T-helper 1 cell (primary cell): ENCODE measurements at places on chromosomes 2 and 18.

GRCh38 chr2:234483568-234484251 is 13.2 kb downstream of the ARL4C start:
- peak; percentile 48 for DNase-seq

DNA sequence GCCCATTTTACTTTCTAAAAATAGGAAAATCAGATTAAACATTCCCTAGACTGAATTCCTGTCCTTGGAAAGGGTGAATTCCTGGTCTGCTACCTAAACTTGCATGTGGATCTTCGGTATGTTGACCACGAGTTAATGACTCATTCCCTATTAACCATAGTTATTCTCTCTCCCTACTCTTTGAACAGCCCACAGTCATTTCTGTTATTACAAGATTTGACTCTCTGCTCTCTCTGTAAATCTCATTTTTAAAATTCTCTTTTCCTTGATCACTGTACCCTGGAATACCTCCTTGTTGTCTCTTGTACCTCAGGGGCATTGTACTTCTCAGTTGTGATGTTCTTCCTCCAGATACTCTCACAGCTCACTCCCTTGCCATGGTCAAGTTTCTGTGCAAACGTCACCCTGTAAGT is 92.0 kb upstream of the GULP1 start:
- no peak for DNase-seq

DNA sequence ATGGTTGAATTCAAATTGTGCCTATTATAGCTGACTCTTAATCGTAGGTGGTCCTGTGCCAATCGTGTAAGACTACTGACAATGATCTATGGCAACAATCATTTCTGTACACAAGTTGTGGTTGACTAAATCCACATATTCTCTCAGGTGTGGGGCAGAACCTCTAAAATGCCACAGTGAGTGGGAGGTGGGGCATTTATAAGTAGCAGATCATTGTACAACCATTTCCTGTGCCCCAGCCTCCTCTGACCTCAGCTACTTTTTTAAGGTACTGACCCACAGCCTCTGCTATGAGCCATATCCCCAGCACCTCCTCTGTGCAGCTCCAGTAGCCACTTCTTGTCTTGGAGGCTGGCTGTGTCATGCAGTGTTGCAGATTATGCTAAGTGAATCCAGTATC is 48.6 kb upstream of the RAPH1 start:
- DNase-seq, result no peak

- DNase-seq, result no peak
These were observed 381.7 kb downstream of the NUP35 start for GRCh38 chr2:183505911-183506310.

DNA sequence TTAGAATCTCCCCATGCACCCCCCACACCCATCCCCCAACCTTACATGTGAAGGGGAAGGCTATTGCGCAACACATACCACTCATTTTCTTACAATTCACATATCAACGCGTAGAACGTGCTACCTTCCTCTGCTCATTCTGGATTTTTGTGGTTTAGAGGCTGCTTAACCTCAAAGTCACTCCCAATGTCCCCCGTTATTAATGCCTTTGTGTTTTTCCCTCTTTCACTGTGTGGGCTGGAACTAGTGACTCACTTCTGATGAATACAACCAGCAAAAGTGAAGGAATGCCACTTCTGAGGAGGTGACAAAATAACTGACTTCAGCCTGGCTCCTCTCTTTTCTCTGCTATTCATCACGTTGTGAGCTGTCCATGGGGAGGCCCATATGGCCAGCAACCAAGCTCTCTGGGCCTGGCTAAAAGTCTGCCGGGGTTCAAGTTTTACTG is 342.5 kb upstream of the NXPH2 start:
- DNase-seq, result no peak

- no peak for DNase-seq
These were observed 52.1 kb downstream of the NFATC1 start for GRCh38 chr18:79447703-79448367.

DNA sequence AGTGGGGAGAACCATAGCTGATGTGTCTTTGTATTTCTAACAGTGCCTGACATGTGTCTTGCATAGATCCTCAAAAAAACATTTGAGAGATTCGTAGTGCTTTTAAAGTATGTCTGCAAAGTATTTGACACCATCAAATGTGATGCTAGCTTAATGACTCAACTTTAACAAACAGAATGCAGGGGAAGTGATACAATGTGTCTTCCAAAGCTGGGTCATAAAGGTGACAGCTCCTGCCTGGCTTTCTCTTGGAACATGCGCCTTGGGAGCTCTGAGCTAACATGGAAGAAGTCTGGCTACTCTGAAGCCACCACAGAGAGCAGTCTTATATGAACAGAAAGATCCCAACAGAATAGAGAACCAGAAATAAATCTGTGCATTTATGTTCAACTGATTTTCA is 78.2 kb downstream of the C1D start:
- DNase-seq, result no peak

DNA sequence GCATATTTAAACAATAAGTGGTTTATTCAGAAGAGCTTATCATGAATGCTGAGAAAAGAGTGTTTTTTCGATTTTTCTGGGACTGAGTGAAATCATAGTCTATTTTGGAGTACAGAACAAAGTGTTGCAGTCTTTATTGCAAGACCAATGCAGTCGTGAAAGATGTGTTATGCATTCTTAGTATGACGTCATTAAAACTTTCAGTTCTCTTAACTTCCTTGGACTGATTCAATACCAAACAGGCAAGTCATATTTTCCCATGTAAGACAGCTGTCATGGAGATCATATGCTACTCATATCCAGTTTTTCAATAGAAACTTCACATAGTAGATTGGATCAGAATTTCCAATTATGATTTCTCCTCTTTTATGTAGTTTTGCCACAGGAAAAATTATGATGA is 92.6 kb downstream of the RIT2 start:
- DNase-seq, result no peak

DNA sequence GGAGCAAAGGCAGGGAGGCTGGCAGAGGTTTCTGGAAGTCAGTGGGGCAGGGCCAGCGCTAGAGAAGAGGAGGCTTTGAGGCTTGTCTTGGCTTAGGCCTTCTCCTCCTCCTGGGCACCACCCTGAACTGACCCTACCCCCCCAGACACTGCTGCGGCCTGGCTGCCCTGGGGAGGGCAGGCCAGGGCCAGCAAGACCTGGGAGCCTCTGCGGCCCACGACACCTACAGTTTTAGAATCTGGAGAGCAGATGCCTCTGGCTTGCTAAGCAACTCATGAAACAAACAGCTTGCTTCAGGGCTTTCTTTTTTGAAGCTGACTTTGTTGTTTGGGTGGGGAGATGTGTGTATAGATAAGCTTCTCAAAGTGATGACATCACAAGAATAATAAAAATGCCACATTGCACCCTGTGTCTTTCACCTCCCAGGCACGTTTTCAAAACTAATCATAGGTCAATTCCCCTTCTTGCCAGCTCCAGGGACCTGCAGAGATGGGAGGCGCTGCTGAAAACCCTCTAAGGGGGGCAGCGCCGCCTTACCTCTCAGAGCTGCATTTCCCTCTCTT is 46.2 kb upstream of the SMAD7 start:
- DNase-seq, result no peak

GRCh38 chr2:140108706-140109475 is 1328.7 kb upstream of the NXPH2 start:
- DNase-seq, result no peak

DNA sequence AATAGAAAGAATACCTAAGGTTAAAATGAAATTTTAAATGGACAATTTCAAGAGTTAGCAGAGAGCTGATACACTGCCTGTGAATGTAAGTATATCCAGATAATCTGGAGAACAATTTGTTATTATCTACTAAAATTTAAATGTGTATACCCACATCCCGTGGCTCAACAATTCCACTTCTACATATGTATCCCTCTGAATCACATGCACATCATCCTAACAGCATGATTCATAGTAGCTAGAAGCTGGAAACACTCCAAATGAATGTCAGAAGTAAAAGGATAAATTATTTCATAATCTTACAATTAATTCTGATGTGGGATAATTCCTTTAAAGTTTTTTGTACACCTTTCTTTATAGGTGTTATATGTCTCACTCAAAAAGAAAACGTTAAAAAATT is 87.9 kb downstream of the CNTNAP5 start:
- DNase-seq, result no peak

DNA sequence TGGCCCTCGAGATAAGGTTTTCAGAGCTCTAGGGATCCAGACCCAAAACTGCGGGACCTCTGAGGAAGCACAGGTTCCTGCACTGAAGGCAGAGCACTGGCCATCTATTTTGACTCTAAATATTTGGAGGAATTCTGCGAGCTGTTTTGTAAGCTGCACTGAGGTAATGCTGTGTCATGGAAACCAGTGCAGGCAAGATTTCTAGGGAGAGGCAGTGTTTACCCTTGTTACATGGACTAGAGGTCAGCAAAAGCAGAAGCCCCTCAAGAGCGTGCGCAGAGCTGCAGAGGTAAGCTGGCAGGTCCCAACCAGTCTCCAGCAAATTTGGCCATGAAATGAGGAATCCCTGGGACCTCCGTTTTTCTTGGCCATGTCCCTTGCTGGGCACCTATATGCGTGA is 137.3 kb downstream of the RNF152 start:
- no peak for DNase-seq

DNA sequence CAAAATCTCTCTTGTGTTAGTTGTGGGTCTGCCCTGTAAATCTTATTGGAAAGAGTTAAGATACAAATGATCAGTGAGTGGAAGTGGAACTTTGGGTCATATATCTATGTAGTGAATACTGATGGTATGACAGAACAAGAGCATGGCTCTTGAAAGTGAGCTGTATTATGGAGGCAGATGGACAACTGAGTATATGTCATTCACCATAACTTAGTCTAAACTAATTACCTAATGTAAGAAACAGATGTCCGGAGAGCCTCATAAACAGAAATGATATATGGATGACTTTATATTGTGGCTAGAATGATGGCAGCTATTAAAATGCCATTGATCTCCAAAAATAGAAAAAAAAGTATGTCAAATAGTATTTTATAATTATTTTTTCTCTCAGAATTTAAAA is 72.4 kb downstream of the FASTKD2 start:
- DNase-seq, result no peak

DNA sequence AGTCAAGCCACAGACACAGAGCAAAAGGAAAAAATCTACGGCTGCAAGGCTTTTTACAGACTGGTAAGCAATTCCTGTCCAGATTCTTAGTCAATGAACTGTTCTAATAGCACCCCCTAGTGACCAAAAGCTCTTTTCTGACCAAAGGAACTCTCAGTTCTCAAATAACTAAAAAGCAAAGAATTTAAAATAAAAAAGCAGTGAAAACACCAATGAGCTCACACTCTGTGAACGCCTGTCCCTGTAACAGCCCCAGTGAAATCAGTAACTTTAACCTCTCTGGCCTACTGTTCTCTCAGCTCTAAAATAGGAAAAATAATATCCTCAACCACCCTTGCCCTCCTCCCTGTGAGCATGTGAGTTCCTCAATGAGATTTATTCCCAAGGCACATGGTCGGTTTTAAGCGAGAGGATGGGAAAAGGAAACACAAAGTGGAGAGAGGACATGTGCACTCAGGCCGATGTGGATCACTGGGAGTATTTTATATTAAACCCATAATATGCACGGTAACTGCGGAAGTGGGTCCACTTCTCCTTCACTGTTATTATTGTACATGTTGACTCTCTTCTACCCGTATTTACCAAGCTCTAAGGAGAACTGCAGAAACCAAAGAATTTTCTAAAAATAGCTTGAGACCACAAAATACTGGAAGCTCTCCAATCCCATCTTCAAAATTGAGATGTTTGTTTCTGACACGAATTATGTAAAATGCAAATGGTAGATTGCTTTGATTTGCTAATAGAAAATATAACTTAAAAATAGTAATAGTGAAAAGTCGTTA is 128.5 kb downstream of the STK39 start:
- DNase-seq, result no peak

DNA sequence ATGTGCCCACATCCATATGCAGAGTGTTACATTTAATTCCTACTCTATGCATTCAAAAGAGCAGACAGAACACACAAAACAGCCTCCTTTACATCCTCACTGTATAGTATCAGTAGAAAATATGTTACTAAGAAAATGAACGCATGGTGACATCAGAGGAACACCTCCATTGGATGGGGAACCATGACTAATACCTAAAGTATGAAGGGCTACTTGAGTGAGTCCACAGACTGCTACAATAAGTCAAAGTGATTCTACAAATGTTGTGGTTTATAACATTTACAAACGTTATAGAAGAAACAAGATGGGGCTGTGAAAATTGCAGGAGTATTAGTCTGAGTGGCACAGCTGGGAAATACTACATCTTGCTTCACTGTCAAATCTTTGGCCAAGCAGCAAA is 1830.9 kb upstream of the PIK3C3 start:
- no peak for DNase-seq

- DNase-seq, result no peak
These were observed 27.8 kb downstream of the CRACDL start for GRCh38 chr2:98907966-98908905.

- peak; percentile 18 for DNase-seq
These were observed 71.1 kb downstream of the DOCK10 start for GRCh38 chr2:224971214-224971613.

GRCh38 chr2:184049566-184049965 is 548.8 kb upstream of the ZNF804A start:
- DNase-seq, result no peak

- DNase-seq, result no peak
These were observed 78.8 kb upstream of the TTC39C start for GRCh38 chr18:23935804-23936203.

DNA sequence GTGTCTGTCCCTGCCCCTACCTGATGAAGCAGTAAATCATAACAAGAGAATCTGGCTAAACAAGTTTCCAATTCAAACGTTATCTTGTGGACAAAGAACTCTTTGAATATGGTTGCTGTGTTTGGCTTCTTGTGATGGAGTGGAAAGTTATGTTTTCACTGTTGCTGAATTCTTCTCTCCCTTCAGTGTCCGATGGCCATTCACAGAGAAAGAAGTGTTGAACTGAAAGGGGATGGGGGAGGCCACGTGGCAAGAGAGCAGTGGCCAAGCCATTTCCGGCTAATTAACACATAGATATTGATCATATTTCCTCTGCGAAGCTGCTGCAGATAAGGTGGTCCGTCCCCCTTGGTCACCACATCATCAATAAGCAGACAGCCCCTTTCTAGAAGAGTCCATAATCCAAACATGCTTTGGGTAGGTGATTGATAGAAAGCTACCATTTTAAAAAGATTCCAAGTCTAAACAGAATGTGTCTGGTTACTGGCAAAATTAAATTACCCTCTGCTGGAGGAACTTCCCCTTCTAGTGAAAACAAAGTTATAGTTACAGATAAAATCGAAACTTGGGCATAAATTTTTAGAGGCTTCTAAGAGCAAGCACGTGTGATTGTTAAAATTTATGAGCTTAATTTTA is 36.9 kb upstream of the FZD7 start:
- no peak for DNase-seq

GRCh38 chr2:174713686-174714085 is 50.6 kb downstream of the CHRNA1 start:
- DNase-seq, result no peak

GRCh38 chr2:97068074-97068473 is 26.6 kb downstream of the FAHD2B start:
- DNase-seq, result no peak

DNA sequence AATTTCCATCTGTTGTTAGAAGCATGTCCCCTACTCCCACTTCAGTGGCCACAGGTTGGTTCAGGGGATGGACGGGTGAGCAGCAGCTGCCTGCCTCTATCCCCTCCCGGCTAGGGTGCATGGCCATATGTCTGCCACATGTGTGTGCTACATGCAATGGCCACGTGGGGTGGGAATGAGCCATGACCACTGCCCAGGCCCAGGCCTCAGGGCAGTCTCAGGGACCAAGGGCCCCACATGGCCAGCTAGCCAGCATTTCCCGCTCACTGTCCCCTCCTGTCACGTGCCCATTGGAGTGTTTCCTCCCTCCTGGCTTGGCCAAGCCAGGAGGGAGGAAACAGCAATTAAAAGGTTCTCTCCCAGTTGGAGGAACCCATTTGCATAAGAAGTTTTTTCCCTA is 117.1 kb downstream of the KCNS3 start:
- no peak for DNase-seq

GRCh38 chr2:203225423-203226039 is 13.3 kb upstream of the CYP20A1 start:
- no peak for DNase-seq
